ENCODE measurements at places on chromosomes 13 and 19.

- no peak for DNase-seq
These were observed 6.1 kb upstream of the ADGRE5 start for GRCh38 chr19:14375055-14375581.

DNA sequence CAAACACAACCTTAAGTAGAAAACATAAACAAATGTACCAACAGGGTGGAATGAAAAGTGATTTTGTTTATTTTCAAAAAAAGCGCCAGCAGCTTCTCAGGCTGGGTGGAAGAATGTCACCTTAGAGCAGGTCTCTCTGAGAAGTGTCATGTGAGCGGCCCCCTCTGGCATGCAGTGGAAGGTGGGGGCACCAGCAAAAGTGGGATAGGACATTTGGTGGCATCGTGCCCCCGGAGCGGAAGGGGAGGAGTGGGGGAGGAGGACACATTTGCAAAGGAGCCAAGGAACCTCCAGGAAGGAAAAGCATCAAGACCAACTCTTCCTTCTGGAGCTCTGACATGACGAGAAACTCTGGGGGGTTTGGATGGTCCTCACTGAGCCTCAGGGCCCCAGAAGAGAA, 635.3 kb downstream of the UQCRFS1 start:
- DNase-seq: no peak

- no peak for DNase-seq
These were observed 156.1 kb downstream of the NUFIP1 start for GRCh38 chr13:44833139-44833538.

DNA sequence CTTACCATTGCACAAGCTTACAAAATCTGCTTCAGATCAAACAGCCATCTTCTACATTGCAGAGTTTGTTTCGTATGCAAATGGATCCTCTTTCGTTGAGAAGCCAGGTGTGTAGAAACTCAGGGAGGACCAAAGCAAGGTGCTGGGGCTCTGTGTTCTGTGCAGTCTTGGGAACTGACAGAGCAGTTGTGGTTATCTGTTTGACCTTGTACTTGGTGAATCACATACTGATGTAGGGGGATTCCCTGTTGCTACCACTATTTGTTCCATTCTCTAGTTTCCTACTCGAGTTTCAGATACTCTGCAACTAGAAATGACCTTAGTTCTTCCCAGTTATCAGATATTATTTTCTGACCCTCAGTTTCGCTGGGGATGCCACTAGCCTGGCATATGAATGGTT, 95.2 kb upstream of the CLDN10 start:
- DNase-seq: no peak

DNA sequence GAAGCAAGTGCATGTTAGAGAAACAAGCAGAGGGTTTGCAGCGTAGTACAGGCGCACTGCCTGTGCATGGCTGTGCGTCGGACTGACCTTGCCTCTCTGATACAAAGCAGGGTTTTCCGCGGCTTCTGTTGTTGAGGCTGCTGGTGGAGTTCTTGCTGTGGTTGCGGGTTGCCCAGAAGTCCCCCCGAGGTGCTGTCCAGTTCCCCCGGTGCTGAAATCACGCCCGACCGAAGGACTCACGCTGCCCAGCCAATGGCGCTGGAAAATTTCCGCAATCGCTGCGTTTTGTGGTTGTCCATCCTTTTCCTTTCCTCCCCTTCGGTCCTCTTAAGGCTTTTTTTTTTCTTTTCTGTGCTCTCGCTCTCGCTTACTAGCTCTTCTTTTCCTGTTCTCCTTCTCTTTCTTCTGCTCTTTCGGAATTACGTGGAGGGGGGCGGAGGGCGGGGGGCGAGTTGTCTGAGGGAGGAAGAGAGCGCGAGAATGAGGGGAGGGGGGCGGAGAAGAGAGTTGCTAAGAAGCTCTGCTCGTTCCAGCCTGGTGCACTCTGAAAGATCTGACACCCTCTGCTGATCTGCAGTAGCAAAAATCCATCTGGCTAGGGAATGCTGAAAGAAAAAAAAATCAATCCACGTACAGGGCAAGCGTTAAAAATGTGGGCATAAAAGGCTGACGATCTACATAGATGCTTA, at the start of gene SLITRK1:
Gene SLITRK1 (minus strand): TSS at position 558 of the 689 bp plus-strand sequence. CDS start 967 bp downstream, outside the sequence.
- no peak for DNase-seq

GRCh38 chr13:97574926-97575325, 141.0 kb downstream of the RAP2A start:
- no peak for DNase-seq

DNA sequence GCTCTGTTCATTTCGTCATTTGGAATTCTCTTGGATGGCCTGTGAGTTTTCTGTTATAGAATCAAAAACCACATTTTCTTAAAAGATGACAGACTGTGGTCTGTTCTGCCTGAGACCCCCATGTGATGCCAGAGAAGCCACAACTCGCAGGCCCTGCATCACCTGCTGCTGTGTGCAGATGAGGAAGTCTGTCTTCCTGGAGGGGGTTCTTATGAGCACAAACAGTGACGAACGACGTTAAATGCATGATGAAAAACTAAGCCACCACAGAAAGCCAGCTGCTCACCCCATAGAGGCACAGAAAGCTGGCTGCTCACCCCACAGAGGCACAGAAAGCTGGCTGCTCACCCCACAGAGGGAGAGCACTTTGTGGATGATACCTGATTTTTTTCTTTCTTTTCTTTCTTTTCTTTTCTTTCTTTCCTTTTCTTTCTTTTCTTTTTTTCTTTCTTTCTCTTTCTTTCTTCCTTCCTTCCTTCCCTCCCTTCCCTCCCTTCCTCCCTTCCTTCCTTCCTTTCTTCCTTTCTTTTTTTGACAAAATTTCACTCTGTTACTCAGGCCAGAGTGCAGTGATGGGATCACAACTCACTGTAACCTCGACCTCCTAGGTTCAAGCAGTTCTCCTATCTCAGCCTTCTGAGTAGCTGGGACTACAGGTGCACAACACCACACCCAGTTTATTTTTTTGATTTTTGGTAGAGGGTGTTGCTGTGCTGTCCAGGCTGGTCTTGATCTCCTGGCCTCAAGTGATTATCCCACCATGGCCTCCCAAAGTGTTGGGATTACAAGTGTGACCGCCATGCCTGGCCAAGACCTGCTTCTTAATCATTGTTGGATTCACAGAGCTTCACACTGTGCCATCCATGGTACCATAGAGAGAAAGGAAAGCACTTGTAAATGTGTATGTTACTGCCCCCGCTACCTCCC, 1191.4 kb downstream of the UQCRFS1 start:
- DNase-seq: no peak

GRCh38 chr13:80382576-80382975, 41.6 kb upstream of the SPRY2 start:
- no peak for DNase-seq

DNA sequence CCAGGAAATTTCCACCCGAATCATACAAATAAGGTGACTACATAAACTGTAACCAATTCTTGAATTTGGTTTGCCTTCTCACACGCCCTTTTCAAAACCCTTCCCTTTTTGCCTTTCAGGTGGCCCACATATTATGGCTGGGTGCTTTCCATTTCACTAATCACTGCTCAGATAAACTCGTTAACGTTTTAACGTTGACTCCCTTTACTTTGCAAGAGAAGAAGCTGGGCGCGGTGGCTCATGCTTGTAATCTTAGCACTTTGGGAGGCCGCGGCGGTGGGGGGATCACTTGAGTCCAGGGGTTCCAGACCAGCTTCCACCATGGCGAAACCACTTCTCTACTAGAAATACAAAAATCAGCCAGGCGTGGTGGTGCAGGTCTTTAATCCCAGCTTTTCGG, 19.8 kb upstream of the ZNF91 start:
- DNase-seq: no peak

DNA sequence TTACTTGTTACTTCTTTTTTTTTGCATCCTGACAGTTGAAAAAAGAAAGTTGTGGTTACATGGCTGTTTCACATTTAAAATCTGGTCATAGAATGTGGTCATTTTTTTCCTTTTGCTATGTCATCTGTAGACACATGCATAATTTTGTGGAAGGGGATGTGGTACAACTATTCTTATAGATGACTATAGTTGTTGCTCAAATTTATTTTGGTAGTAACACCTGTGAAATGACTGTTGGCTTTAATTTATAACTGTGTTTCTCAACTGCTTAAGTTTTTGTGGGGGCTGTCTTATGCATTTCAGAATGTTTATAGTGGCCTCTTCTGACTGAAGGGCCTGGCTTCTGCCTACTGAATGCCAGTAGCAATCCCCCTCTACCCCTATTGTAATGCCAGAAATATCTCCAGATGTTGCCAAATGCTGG, 130.5 kb downstream of the PAN3 start:
- DNase-seq: no peak

DNA sequence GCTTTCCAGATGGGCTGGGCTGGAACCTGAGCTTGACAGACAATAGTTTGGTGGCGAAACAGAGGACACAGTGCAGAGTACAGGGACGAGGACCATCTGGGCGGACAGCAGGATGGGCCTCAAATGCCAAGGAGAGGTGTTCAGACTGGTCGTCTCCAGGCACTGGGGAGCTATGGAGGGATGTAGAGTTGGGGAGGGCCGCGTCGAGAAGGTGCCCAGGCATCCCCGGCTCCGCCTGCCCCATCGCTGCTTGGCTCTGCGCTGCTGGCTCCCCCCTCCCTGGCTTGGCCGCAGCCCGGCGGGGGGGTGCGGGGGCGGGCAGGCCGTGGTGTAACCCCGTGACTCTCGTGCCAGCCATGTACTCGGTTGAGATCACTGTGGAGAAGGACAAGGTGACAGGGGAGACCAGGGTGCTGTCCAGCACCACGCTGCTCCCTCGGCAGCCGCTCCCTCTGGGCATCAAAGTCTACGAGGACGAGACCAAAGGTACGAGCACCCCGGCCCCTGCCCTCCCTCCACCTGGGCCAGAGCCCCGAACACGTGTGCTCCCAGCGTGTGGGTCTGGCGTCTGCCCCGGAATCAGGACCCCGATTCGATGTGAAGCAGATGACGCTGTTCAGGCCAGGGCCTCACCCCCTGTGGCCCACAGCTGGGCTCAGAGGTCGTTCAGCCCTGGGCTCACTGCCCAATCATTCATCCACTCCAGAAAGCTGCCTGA, 10.8 kb upstream of the MISP start:
- DNase-seq: no peak

DNA sequence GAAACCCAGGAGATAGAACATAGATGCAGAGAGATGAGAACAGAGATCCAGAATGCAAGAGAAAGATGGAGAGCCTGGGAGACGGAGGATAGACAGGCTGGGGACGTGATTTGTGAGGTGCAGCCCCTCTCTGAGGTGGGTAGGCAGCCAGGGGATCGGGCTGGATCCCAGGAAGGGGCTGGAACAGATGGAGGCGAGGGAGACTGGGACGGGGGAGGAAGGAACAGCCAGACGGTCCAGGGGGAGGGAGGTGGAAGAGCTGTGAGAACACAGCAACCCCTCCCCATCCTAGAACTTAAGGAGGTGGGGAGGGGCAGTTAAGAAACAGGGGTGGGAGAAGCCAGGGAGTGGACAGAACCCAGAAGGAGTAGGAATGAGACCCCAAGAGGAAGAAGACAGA, 3.1 kb downstream of the SLC17A7 start:
- no peak for DNase-seq

DNA sequence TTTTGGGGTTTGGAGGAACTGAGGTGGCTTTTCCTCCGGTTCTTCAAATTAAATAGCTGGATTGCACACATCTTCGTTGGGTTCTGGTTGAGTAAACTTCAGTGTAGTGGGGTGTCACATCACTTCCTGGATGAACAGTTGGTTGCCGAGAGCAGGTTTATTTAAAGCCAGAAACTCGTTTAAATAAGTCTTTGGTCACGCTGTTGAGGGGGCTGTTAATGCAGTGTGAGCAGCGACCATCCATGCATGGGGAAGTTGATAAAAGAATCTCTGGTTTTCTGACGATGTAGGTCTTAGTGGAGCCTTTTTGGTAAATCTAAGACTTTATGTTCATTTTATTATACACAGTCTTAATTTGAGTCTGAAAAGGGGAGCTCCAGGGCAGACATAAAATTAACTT, 351.2 kb upstream of the ARGLU1 start:
- DNase-seq: no peak

GRCh38 chr13:34361560-34361959, 543.6 kb downstream of the RFC3 start:
- no peak for DNase-seq

DNA sequence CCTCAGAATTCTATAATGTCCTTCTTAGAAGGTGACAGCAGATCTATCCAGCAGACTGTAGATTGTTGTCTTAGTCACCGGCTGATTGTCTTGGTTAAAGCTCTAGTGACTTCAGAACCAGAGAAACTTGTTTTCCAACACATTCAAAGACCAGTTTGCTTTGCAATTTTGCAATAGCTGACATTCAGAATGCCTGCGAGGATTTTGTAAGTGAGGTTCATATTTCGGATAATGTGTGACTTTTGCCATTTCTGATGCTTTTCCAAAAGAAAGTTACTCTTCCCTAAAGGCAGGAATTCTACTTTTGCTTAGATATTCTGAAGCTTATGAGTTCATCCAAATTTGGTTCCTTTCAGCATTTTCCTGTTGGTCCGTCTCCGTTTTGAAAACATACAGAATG, 13.2 kb downstream of the SPINT2 start:
- no peak for DNase-seq

DNA sequence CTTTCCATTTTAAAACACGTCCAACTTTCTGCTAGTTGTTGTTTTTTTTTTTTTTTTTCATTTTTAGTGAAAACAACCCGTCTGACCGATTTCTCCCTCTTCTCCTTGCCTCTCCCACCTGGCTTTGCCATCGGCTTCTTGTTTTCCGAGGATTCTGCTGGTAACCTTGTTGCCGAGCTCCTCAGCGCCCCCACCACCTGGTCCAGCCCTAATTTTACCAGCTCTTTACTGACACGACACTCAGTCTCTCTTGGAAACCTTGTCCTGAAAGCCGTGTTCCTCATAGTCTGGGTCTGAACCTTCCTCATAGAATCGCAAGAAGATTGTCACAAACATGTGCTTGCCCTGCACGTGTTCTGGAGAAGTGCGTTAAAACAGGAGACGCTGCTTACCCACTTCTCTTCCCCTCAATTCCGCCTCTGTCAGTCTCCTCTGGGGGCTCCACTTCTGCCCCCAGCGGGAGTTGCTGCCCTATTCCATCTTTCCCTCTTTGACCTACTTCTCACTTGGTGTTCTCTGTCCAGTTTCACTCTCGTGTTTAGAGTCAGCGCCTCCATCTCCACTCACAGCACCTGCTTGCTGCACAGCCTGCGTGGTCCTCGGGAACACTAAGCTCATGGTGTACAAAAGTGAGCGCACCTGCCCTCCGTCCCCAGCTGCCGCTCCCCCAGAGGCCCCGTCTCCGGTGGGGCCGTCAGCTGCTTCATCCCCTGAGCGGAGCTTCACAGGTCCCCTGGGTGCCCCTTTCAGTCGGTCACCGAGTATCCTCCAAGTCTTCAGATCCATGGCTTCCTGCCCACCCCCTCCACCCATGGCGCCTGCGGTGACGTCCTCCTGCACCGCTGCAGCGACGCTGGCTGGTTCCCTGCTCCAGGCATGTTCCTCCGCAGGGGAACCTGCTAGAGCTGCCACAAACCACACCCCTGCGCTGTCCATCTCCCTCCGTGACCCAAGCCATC, 65.1 kb downstream of the TM9SF2 start:
- DNase-seq: no peak
